ENCODE measurements at places on chromosomes 2 and 18.

DNA sequence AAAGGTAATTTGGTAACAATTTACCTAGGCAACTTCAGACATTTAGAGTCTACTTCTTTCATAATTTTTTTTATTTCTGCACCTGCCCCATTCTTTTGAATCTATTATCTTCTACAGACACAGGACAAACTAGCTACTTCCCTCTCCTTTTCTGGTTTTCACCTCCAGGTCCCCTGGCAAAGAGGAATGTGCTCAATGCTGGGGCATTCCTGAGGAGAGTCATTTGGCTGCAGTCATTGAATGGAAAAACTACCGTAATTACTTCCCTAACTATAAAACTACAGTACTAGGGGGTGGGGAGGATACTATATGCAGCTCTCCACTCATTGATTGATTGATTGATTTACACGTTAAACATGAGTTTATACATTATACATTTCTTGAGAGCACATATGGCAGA, 11.2 kb upstream of the ARHGAP28 start:
- no peak for DNase-seq

GRCh38 chr2:12700989-12701388, 15.7 kb upstream of the TRIB2 start:
- no peak for DNase-seq

DNA sequence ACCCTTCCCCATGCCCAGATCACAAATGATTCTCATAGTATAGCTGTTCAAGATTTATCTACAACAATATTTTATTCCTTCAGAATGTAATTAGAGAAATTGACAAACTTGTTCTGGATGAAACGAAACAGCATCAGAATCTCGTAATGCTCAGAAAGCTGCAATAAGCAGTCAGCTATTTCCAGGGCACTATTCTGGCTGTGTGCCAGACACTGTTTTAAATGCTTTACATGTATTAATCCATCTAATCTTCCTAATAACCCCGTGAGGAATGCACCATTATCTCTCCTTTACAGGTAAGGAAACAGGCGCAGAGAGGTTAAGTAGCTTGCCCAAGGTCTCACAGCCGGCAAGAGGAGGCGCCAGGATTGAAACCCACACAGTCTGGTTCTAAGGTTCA, 10.1 kb upstream of the LYPD6B start:
- no peak for DNase-seq

- DNase-seq = no peak
Observed at GRCh38 chr2:56184500-56185011, 766 bp downstream of the CCDC85A start.

GRCh38 chr2:11667194-11667593, 2.8 kb downstream of the NTSR2 start:
- DNase-seq = no peak
